ENCODE measurements at places on chromosomes 2 and 18.

DNA sequence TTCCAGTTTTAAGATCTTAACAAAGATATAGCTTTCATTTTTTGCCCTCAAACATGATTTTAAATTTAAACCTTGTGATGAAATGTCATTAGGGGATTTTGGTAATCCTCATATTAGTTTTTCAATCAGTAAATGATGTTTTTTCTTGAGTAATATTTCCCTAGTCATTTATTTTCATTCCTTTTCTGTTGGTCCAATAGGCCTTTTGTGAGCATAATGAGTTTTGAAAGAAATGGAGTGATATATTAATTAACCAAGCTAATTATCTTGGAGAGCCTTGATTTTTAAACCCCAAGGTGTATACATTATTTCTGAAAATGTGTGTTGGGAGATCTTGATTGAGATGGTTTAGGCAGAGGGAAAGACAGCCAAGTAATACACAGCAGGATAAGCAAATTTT is 46.3 kb downstream of the DCC start:
- no peak for DNase-seq

DNA sequence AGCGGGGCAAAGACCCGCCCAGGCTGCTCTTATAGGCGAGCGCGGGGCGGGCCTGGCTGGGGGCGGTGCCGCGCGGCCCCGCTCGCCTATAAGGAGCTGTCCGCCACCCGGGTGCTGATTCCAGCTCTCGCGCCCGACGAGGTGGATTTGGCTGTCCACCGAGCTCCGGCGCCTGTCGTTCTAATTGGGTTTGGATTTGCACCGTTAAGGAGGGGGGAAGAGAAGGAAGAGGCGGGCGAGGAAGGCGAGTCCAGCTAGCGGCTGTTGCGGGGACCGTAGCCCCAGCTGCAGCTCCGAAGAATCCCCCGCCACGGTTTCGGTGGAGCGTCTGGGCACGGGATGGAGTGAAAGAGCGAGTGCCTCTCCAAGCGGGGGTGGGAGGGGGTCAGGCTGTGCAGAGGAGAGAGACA is at the start of gene CNTNAP5:
Gene CNTNAP5, plus strand, starts transcription at position 117 of the 410 bp plus-strand sequence. CDS start 364 bp downstream, outside the sequence.
- DNase-seq = no peak

DNA sequence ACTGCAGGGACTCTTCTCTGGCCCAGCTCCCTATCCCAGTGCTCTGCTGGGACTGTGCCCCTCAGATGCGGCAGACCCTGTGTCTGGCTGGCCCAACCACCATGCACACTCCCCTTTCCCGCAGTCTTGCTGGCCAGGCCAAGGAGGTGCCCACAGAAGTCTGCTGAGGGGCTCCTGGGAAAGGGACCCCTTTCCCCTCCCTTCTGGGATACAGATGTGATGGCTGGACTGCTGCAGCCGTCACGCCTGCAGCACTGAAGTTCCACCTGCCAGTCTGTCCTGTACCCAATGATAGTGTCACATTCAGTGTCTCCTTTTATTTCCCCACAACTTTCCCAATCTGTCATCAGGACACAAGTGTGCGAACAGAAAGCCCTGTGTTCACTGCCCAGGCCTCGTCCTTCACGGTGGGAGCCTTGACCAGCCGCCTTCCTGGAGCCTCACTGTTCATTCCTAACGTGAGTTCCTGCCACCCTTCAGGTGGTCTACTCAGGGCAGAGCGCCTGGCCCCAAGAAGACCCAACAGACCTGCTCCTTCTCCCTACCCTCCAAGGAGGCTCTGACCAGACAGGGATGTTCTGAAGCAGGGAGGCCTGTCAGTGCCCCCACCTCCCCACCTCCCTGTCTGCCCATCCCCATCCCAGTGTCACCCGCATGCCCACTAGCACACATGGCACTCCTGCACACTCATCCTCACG is 47.1 kb downstream of the ANKMY1 start:
- DNase-seq = no peak

GRCh38 chr2:67289921-67290371 is 107.2 kb upstream of the ETAA1 start:
- no peak for DNase-seq

DNA sequence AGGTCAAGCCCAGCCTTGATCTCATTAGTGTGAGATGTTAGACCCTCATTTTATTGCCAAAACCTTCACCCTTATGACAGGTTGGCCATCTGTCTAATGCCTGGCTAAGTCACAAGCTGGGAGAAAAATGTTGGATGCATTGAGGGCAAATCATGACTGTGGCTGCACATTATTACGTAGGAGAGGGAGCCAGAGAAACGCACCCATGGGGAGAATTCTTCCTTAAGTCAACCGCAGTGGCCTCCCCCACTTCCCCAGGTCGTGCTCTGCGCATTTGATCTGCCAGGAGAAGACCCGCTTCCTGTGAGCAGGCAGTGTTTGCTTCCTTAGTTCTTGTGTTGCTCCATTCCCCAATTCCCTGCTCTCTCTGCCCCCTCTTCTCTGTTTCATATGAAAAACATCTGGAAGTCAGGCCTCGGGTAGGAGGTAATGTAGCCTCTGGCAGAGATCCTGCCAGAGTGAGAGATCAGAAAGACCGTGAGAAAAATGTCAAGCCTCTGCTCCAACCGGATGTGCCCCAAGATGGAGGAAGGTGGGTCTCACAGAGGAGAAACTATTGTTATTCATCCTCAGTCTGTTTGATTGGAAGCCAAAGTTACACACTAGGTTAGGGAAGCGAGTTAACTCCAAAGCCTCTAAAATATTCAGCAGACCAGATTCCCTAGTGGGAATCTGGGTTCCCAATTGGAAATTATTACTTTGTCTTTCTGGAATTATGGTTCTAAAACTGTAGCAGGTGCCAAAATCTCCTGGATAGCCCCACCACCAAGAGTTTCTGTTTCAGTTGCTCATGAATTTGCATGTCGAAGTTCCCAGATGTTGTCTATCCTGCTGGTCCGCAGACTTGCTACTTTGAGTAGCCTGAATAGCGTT is 144.3 kb upstream of the PELI1 start:
- no peak for DNase-seq

DNA sequence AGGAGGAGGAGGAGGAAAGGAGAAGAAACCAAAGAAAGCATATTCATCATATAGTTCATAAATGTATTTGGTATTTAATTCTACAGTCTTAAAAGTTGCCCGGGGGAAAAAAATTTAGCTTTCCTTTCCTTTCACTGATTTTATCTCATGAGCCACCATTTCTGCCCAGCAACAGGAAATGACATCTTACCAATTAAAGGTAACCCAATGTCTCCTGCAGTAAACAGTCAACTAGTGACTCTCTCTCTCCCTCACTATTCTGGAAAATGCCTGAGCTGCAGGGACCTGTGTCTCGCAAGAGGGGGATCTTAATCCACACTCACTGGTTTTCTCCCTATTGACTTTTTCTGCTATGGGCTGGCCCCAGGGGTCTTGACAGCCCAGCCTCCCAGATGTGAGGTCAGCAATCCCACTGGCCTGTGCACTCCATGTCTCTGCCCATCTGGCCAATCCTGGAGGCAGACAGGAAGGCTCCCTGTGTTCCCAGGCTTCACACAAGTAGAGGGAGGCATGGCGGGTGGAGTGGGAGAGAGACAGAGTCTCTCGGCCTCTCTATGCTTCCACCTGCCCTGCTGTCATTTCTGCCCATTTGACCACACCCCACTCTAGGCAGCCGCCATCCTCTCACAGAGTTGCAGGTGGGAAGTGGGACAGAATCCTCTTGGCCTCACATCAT is 85.4 kb upstream of the CABLES1 start:
- no peak for DNase-seq

DNA sequence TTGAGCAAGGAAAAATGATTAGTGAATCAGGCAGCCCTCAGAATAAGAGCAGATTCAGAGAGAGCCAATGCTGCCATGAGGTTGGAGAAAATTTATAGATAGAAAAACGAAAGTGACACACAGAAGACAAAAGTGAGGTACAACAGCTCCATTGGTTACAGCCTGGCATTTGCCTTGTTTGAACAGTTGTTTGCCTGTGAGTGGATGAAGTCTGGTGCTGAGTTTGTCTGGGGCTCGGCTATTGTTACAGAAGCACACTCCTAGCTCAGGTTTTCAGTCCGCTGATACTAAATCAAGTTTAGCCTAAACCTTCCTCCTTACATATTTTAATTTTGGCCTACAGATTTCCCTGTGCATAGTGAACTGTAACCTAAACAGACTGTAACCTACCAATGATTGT is 387.8 kb upstream of the RAB12 start:
- DNase-seq = no peak

DNA sequence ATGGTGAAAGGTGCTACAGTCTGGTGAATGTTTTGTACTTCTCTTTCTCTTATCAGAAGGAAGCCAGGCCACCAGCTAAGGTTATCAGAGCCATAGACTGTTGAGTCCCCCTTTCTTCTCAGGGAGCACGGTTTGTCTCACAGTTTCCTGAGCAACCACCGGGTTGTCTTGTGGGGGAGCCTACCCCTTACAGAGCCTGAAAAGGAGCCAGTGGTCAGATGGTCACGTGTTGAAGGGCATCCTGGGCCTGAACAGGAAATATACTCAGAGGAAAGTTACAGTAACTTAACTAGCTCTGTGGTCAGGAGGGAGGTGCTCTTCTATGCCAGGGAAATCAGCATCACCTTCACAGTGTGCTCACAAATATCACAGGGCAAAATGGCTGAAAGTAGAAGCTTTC is 11.6 kb downstream of the CD28 start:
- DNase-seq = no peak

DNA sequence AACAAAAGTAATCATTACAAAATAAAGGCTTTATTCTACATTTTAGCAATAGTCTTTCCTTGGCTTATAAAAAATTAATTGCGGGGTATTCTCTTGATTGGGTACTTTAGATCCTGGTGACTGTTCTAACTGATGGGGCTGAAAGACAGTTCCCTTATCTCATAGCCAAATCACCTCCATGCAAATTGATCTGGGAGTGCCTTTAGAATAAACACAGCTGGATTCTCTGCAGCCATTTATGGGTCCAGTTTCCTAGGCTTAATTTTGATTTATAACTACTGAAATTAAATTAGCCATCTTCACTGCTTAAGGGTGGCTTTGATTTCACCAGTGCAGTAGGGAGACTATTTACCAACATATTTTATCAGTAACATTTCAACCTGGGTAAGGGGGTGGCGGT is 337.1 kb downstream of the NRXN1 start:
- no peak for DNase-seq

DNA sequence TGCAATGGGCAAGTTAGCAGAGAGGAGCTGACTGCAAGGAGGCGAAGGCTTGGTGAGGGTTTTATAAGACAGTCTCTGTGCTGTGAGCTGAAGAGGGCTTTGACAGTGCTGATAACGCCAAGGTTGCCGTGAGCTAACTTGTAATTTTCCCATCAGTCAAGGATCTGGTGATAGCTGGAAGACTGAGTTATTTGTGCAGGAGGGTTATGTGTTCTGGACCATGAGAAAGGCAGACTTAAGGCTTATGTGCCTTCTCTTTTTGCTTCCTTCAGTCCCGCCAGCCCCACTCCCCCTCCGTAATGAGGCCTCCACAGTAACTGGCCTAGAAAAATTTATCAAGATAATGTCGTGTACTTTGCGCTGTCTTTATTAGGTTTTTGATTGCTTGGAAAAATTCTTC is 94.6 kb downstream of the RTP5 start:
- DNase-seq = no peak

DNA sequence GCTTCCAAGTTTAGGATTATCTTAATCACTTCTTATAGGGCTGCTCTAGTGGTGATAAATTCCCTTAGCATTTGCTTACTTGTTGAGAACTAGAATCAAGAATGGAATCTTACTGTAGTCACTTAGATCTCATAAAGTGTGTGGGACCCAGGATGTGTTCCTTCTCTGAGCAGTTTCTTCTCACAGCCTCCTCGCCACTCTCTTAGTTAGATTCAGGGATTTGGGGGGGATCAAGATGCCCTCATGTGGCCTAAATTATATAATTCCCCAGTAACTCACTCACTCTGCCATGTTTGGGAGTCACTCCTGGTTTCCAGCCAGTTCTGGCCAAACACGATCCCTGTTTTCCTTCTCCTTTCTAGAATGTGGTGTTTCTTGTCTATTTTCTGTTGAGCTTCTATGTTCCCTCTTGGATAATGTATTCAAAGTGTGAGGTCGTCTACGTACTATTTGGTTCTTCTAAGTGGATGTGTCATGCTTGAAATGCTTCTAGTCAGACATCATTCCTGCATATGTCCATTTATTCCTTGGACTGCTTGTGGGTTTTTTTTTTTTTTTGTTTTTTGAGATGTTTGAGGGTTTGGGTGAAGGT is 414.9 kb upstream of the SYT4 start:
- DNase-seq = no peak

- DNase-seq = no peak
Measured at GRCh38 chr2:230708204-230708603, 4.4 kb upstream of the CAB39 start.

DNA sequence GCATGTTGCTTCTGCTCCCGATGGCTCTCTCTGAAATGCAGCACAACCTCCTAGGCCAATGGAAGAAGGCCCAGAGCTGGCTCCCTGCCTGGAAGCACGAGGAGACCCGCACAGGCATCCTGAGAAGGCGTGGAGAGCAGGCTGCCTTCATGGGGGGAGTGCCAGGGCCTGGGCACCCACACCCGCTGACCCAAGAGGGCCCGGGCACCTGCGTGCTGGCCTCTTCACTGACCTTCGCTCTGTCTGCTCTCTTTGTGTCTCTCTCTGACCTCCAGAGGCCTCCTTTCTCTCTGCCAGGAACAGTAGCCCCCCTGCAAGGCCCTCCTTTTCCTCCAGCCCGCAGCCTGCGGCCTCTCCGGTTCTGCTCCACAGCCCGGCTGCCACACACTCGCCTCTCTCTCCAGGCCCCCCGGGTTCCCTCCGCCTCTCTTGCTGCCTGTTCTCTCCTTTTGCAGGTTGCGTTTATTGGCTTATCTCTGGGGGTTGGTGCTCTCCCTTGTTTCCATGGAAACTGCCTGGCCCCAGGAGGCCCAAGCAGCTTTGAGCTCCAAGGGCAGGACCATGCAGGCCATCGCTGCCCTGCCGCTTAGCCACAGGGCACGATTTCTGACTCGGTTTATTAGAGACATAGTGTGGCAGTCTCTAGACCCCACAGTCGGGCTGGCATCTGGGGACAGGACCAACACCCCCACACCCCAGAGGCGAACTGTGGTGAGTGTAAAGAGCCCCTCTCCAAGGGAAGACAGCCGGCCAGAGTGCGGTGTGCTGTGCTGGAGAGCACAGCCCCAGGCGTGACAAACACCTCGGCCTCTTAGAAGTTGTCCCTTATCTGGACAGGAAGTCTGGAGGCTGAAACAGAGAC is 1.7 kb downstream of the MZT2B start:
- no peak for DNase-seq

DNA sequence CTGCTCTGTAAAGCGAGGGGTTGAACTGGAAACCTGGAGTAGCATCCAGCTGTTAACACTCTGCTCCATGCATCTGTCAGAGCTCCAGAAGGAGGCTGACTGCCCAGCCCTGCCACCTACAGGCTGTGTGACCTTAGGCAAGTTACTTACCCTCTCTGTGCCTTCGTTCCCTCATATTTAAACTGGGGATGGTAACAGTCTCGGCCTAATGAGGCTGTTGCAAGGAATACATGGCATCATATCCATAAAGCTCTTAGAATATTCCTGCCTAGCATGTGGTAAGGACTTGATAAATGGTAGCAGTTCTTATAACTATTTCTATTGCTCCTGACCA is 80.6 kb downstream of the LRRFIP1 start:
- no peak for DNase-seq

Measured in activated T-helper 9 cell treated with anti-CD3 and anti-CD28 coated beads, Interleukin-2, amount 50 U/mL, for 16 hours (primary cell).